NCI-H226 (cell line): ENCODE measurements at places on chromosomes 2 and 18.
A peak's percentile ranks its signal among the peaks of the same experiment; 100 is the strongest.

DNA sequence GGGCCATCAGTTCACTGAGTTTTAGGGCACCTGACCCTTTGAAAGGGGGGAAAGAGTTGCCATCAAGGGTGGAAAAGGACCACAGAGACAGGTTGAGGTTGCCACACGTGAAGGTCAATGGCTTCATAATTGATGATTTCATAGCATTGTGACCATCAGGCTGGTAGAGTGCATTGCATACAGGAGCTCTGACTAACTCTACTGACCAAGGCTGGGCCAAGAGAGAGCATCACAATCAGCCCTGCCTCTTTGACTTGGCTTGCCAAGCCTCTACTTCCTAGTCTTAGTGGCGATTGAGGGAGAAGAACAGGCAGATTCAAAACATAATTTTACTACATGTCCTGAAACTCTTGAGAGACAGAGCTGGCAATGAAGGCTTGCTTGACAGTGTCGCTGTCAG is 5.8 kb upstream of the TNP1 start:
- no peak for DNase-seq

GRCh38 chr2:151237422-151238025 is 24.1 kb downstream of the RBM43 start:
- no peak for DNase-seq

DNA sequence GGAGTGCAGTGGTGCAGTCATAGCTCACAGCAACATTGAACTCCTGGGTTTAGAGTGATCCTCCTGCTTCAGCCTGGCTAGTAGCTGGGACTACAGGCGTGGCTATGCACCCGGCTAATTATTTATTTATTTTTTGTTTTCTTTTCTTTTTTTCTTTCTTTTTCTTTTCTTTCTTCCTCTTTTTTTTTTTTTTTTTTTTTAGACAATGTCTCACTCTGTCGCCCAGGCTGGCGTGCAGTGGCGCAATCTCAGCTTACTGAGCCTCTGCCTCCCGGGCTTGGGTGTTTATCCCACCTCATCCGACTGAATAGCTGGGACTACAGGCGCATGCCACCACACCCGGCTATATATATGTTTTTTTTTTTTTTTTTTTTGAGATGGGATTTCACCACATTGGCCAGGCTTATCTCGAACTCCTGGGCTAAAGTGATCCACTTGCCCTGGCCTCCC is 1.4 kb upstream of the ANXA4 start:
- DNase-seq = no peak

DNA sequence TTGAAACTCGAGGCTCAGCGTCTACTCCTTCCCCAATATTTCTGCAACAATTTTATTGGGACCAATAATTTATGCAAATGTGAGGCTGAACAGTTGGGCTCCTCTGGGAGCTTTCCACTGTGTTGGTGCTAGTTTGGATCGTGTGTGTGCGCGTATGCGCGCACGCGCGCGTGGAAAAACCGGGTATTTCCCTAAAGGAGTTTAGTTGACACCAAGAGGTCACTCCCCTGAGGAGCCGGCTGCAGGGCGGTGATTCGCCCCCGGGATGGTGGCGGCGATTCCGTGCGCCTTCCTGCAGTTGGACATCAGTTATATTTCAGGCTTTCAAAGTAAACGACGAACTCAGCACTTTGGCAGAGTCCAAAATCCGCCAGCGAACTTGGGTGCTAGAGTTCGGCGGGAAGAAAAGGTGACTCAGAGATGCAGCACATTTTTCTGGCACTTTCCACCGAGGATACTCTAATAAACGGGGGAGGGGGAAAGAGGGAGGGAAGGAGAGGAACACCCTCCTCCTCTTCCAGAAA is 186.5 kb upstream of the FANCL start:
- DNase-seq = no peak

GRCh38 chr2:210003359-210003758 is 921 bp downstream of the RPE start:
- no peak for DNase-seq

GRCh38 chr2:241802421-241803318 is 6.3 kb upstream of the NEU4 start:
- DNase-seq = no peak

- DNase-seq = no peak
Observed at GRCh38 chr2:47704287-47704686, 78.7 kb upstream of the MSH6 start.

GRCh38 chr2:238458651-238459050 is 31.9 kb downstream of the ASB1 start:
- DNase-seq = no peak

- no peak for DNase-seq
Observed at GRCh38 chr2:162277381-162277780, 34.1 kb upstream of the FAP start.

- no peak for DNase-seq
Observed at GRCh38 chr2:8344144-8345097, 337.4 kb upstream of the ID2 start.

GRCh38 chr2:236603361-236604015 is 33.9 kb downstream of the ACKR3 start:
- DNase-seq = no peak

DNA sequence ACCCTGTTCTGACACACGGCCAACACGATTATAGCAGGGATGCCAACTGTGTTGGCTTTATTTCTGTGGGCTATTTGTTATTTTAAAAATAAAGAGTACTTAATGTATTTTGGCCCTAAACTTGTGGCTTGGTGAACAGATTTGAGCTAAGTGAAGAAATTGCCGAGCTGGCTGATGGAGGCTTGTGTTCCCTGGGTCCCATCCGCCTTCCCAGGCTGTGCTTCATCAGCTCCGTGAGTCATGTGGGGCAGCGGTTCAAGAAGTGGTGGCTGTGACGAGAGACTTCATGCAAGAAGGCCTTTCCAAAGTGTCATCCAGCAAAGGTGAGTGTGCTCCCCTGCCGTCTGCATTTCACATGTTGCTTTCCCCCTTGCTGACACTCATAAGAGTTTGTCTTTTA is 73.6 kb upstream of the NCK2 start:
- DNase-seq = no peak

- peak; percentile 29 for DNase-seq
Observed at GRCh38 chr18:50131591-50131990, 63.4 kb downstream of the MYO5B start.

- no peak for DNase-seq
Observed at GRCh38 chr2:43121580-43122314, 104.7 kb downstream of the ZFP36L2 start.

DNA sequence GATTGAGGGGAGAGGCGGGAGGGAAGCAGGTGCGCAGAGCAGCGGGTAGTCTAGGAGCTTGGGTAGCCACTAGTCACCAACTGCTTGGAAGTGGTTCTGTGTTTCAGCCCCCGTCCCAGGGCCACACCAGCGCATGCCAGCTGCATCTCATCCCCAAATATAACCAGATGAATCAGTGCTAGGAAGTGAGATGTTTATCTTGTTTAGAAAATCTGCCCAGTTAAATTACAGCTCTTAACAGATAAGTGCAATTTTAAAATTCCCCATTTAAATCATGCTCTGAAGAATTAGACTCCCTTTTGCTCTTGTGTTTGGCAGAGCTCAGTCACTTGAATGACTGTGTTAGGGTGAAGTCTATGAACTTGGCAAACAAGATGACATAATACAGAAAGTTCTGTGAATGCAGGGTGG is 193.8 kb downstream of the SEPTIN10 start:
- DNase-seq = no peak

DNA sequence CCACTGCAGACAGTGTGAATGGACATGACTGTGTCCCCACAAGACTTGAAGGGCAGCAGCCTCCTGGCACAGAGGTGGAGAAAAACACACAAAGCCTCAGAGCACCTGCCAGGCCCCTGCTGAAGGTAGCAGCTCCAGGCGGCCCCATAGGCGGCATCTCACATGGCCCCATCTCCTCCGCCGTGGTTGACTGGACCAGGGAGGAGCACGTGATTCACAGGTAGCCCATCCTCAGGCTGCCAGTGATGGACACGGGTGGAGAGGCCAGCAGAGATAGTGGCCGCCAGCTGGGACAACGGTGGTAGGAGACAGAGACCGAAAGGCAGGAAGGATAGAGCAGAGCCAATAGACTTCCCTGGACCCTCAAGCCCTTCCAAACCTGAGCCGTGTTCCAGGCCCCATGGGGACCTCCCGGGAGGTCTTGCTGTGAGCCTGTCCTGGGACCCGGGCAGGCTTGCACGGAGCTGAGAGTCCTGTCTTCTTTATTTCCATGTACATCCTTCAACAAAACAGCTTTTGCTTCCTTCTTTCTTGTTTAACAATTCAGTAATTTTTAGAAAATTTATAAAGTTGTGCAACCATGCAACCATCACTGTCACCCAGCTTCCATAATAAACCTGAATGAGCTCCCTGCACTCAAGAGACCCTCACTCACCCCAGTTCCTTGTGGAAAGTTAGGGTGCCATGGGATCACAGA is 26.9 kb downstream of the GPR55 start:
- DNase-seq = no peak

- DNase-seq = no peak
Observed at GRCh38 chr18:22084547-22084946, 84.8 kb upstream of the GATA6 start.

GRCh38 chr2:177552422-177553175 is 160.0 kb downstream of the AGPS start:
- peak; percentile 82 for DNase-seq

GRCh38 chr2:223976635-223977226 is 19.5 kb downstream of the MRPL44 start:
- no peak for DNase-seq

- DNase-seq = no peak
Observed at GRCh38 chr18:42719221-42719620, 396.3 kb downstream of the RIT2 start.

- DNase-seq = no peak
Observed at GRCh38 chr18:46810481-46811000, 53.7 kb upstream of the ST8SIA5 start.

DNA sequence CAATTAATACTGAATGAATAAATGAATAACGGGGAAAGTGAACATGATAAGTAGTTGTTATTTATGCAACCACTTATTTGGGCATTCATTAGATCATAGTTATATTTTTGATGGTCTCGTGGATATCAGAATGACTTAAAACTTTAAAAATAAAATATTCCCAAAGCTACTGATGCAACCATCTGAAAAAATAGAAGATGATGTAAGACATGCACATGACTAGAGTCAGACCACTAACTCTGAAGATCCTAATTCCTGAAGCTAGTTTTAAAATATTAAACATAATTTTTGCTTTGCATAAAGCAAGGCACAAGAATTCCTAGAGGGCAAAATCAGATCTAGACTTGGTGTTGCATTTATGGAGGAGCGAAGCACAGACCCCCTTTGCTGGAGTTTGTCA is 616.1 kb downstream of the IRS1 start:
- DNase-seq = no peak

- no peak for DNase-seq
Observed at GRCh38 chr2:173584676-173585458, 230.2 kb downstream of the CDCA7 start.

DNA sequence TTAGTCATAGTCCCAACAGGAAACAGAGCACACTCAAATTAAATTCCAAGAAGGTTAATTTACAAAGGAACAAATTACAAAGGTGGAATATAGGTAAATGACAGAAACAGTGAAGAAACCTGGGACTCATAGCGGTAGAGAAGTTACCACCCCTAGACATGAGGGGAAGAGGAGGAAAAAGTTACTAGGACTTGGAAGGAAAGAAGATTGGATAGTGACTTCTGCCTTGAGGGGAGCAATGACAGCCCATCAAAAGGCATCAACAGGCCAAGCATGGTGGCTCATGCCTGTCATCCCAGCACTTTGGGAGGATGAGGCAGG is 2.4 kb upstream of the PDE11A start:
- no peak for DNase-seq

DNA sequence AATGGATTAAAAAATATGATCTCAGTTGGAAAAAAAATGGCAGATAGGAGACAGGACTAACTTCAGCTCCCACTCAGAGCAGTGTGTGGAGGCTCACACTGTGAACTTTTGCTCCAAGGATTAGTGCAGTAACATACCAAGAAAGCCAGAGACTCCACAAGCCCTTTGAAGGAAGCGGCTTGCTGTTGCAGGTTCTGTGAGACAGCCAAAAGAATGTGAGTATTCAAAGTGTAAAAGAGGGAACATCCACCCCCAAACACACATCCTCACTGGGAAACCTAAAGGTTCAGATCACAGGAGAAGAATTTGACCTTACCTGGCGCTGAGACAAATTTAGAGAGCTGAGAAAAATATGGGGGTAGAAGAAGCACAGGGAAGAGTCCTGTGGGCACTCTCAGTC is 77.5 kb downstream of the FAM171B start:
- DNase-seq = peak; percentile 58

DNA sequence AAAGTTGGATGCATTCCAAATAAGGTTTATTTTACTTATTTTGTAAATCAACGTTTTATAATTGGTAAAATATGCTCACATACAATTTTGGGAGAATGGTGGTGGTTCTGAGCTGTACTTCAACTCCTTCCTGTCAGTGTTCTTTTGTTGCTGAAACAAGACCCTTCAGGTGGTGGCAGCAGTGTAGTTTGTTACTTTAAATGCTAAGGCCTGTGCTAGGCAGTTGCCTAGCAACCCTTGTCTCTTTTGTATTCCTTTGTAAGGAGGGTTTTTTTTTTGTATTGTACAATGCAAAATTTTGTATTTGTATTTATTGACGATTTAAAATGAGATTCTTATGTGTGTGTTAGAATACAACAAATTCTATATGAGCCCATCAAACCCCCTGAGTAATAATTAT is 166.0 kb upstream of the FAM98A start:
- DNase-seq = no peak

- no peak for DNase-seq
Observed at GRCh38 chr2:4499316-4500030, 796.1 kb downstream of the DCDC2C start.

- DNase-seq = no peak
Observed at GRCh38 chr18:13589316-13589715, 137.0 kb downstream of the FAM210A start.

- DNase-seq = no peak
Observed at GRCh38 chr2:145015561-145015960, 495.6 kb upstream of the ZEB2 start.

- DNase-seq = no peak
Observed at GRCh38 chr2:157254041-157254440, 3.5 kb upstream of the GALNT5 start.

DNA sequence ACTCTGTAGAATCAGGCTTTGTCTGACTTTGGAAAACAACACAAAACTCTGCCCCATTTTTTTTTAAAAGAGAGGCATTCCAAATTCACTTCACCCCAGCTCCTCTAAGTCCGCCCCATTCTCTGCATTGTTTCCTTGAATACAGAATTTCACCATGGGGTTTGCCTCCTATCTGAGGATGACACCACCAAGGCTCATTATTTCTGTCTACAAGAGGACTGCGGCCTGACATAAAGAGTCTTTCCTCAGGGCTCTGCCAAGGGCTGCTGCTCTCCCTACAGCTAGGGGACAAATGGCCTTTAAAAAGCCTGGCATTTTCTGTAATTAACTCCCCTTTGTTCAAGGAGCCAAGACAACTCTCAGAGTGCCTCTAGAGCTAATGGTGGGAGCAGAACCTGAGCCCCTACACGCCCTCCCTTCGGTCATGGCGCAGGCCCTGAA is 4.6 kb downstream of the CHST10 start:
- no peak for DNase-seq
